ENCODE measurements at places on chromosomes 6 and 20. TPM values are rescaled to one million over a fixed set of nuclear protein-coding genes. Genes with fewer than 3 reads are reported as not detected.
A peak's percentile ranks its signal among the peaks of the same experiment; 100 is the strongest.

DNA sequence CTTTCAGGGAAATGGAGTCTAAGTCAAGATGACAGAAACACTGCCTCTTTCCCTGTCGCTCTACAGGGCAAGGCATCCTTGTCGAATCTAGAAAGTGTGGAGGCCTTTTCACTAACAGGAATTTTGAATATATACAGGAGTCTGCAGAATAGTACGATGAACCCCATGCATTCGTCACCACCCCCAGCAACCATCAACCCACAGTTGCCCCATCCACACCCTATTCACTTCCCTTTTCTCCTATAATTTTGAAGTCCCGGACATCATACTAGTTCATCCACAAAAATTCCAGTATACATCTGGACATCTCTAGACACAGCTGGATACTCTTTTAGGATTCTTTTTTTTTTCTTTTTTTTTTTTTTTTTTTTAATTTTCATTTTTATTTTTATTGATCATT lies 80.7 kb upstream of the RIN2 start:
- no peak for DNase-seq

DNA sequence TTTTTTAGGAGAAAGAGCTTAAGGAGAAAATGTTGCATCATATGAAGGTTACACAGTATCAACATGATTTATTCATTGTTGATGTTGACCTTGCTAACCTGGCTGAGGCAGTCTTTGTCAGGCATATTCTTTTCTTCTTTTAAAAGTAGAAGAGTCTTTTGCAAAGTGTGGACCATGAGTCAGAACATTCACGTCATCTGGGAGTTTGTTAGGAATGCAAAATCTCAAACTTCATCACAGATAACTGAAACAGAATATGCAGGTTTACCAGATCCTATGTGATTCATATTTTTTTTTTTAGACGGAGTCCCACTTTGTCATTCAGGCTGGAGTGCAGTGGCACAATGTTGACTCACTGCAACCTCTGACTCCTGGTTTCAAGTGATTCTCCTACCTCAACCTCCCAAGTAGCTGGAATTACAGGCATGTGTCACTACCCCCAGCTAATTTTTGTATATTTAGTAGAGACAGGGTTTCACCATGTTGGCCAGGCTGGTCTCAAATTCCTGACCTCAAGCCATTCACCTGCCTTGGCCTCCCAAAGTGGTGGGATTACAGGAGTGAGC lies 530.4 kb upstream of the BTBD3 start:
- peak; percentile 62 for DNase-seq

GRCh38 chr20:47223896-47224295 lies 132.6 kb downstream of the ZMYND8 start:
- no peak for DNase-seq

Gene ARFGEF3
- total RNA-seq, result 3.3 TPM

Gene PHACTR3
- total RNA-seq, result 0.06 TPM

GRCh38 chr6:67956352-67956751 lies 678.7 kb upstream of the ADGRB3 start:
- DNase-seq, result no peak

DNA sequence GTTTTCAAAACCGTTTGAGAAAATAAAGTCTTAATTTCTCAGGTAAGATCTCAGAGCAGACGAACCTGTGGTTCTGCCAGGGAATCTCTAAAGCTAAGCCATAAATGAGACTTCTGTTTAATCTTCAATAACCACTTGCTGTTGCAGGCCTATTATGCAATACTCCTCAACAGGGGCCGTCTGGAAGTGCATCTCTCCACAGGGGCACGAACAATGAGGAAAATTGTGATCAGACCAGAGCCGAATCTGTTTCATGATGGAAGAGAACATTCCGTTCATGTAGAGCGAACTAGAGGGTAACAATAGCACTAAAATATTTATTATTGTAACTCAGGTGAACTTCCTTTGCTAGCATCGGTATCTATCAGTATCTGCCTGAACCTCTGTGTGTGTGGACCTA lies 223.7 kb downstream of the ARHGAP18 start:
- no peak for DNase-seq

GRCh38 chr20:1272368-1273100 lies 6.4 kb downstream of the SNPH start:
- DNase-seq, result no peak

Gene FANCE
- 25.8 TPM for total RNA-seq

DNA sequence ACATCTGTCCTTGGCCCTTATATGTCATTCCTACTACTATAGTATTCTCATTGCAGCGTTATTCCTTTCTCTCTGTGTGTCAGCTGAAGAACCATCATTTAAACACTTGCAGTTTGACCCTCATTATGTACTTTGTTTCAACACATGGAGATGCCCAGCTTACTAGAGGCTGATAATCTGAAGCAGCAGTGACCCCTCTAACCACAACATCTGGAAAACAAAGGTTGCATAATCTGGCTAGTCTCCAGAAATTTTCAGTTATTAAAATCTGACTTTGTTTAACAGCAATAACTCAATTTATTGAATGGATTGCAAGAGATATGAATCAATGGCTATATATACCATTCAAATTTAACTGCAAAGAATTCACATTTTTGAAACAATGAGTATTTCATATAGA lies 6.6 kb upstream of the PHIP start:
- no peak for DNase-seq

Gene FOXA2
- 0.33 TPM for total RNA-seq

GRCh38 chr6:25341203-25341552 lies 62.0 kb downstream of the CARMIL1 start:
- no peak for DNase-seq

Gene DDO
- 1.2 TPM for total RNA-seq

Gene MDFI
- 53.7 TPM for total RNA-seq

- peak; percentile 36 for DNase-seq
These were observed 42.6 kb downstream of the DSTN start for GRCh38 chr20:17612287-17612991.

- DNase-seq, result no peak
These were observed 82.2 kb downstream of the PRDM1 start for GRCh38 chr6:106168097-106168888.

Gene NR2E1
- 2.1 TPM for total RNA-seq

Gene SLC16A10
- total RNA-seq, result 1.2 TPM

- DNase-seq, result no peak
These were observed 122.6 kb downstream of the HIVEP2 start for GRCh38 chr6:142822383-142822782.

Gene WFDC10B
- total RNA-seq, result not detected

Gene MMP24
- 0.86 TPM for total RNA-seq

DNA sequence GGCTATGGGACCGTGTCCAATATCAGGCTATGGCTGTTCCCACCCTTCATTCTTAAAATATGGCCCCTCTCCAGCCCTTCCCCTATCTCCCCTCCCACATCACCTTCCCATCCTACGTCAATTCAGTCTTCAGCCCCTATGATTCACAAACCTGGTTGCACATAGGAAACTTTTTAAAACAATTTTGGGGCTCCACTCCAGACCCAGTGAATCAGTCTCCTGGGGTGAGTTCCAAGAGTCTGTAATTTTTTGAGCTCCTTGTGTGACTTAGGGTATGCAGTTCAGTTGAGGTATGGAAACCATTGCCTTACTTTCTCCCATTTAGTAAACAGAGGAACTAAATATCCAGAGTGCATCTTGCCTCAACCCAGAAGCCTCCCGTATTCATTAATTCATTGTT lies 5.5 kb downstream of the HNF4A start:
- no peak for DNase-seq

Gene LAMP5
- total RNA-seq, result not detected

DNA sequence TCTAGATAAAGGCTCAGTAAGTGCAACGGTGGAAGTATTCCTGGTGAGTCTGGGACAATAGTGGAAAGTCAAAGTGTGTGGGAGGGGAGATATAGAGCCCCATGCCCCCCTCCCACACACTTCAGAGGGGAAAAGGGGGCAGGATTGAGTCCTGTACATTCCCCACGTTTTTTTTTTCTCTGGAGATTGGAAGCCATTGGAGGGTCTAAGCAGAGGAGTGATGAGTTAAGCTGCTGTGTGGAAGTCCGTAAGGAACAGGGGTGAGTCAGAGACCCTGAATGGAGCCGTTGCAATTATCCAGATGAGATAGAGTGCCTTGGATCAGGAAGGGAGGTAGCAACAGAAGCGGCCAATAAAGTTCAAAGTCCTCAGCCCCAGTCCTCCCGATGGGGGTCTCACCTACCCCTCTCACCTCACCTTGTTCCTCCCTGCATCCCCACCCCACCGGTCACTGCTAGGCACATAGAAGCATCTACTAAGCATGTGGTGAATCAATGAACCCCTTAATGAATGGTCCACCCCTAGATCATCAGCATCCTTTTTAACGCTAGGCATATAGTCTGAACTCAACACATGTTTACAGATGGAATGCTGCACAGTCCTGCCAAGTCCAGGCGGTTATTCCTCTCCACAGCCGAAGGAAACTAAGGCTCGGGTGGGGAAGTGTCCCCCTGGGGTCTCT lies 662 bp upstream of the SLC9A8 start:
- DNase-seq, result peak; percentile 76

DNA sequence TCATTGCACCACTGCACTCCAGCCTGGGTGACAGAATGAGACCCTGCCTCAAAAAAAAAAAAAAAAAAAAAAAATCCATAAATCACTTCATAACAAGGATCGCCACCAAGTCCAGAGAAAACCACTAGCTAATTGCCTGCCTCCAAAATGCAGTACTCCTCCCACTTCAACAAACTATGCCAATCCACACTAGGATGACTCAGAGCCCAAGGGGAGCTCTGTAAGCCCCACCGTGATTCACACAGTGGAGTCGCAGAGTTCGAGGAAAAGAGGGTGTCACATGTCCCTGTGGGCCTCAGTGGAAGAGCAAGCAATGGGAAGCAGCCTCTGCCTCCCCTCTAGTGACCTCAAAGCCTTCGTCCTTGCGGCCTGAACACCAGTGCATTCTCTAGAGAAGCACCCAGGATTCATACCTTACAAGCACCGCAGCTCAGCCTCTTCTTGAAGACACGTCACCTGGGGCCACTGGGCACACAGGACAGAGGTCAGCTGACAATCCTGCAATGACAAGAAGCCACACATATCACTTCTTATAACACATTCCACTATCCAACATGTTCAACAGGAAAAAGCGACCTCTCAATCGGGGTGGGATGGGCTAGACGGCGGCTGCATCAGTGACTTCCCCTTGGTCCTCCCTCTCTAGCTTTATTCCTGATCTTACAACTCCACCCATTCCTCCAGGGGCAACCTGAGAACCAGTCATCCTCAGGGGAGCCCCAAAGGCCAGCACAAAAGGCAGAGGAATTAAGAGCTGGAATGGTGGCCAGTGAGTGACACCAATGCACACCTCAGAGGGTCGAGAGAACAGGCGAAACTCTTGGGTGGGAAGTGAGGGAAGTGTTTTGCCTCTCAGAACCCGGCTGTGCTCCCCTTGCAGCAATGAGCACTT lies 8.9 kb downstream of the SNHG17 start:
- peak; percentile 89 for DNase-seq

DNA sequence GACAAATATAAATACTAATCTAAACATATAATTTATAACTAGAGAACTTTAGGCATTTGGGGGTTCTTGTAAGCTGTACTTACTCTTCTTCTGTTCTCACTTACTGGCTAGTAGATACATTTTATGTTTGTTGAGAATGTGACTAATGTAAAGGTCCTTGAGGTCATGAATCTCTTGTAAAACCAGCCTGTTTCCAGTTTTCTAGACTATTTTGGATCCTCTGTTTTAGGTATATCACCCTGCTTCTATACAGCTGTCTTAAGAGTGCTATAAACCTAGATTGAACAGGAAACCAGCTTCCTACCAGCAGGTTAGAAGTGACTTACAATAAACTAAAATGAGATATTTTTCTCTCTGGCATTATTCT lies 134.2 kb downstream of the PLCB4 start:
- no peak for DNase-seq

GRCh38 chr20:8077137-8077466 lies 55.0 kb upstream of the PLCB1 start:
- no peak for DNase-seq

DNA sequence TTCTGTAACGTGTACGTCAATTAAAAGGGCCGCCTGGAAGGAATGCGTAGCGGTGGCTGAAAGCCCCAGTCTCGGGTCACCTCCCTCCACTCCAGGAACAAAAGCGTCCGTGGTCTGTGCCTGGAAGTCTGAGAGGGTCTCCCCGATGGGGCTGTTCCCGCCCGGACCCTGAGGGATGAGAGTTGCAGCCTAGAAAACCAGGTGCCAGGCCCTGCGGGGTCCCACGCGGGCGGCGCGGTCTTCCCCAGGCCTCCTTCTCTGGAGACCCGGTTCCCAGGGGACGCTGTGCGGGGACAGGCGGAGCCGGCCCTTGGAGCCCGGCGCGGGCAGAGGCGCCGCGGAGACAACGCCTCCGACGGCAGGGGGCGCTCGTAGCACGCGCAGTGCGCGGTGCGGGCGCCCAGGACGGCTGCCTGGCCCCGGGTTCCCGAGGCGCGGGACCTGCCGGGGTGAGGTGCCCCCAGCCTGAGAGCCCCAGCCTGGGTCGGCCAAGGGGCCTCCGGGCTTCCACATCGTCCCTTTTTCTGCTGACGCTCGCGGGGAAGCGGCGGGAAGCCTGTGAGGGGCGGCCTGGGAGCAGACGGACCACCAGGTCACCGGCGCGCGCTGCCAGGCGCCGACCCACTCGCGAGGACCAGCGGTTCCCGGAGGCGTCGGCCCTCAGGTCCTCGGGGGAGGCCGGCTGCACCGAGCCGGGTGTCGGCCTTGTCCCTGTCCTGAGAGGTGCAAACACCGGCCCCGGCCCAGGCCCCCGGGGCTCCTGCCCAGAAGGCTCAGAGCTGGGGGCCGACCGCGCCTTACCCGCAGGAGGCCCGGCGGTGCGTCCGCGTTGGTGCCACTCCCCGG lies 5.3 kb upstream of the FOXC1 start:
- DNase-seq, result peak; percentile 83

DNA sequence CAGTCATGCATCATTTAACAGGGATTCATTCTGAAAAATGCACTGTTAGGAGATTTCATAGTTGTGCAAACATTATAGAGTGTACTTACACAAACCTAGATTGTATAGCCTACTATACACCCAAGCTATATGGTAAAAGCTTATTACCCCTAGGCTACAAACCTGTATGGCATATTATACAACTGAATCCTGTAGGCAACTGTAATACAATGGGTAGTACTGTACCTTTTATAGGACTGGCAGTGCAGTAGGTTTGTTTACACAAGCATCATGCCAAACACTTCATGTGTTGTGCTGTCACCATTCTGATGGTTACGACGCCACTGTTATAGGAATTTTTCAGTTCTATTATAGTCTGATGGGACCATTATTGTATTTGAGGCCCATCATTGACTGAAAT lies 39.3 kb upstream of the KHDC1 start:
- no peak for DNase-seq

Gene RAMACL
- 0.34 TPM for total RNA-seq
